ENCODE measurements at places on chromosomes 11 and 22.

- DNase-seq, result no peak
These were observed 44.5 kb downstream of the PDE3B start for GRCh38 chr11:14687943-14688627.

- DNase-seq, result no peak
These were observed 784.8 kb downstream of the KCNA4 start for GRCh38 chr11:29231991-29232390.

GRCh38 chr22:41947424-41948080, 600 bp upstream of the CENPM start:
- DNase-seq, result no peak

GRCh38 chr22:37273126-37273845, 9.0 kb upstream of the CYTH4 start:
- no peak for DNase-seq

GRCh38 chr11:73584831-73585230, 13.1 kb downstream of the FAM168A start:
- DNase-seq, result no peak

- no peak for DNase-seq
These were observed 69.3 kb downstream of the SHANK2 start for GRCh38 chr11:71182791-71183677.

DNA sequence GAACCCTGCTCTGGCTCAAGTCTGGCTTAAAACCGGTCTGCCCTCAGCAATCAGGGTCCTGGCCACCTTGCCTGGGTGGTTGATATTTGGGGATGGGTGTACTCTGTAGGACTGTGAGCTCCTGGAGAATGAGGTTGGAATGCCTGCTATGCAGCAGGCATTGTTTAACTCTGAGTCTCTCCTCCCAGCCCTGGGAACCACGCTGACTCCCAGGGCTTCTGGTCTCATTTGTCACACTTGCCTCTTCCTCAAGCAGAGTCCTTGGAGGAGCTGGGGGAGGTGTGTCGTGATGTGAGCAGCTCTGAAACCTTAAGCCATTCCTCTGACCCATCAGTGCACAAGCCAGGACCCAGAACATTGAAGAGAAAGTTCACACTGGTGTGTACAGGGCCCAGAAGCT, 340.1 kb downstream of the MN1 start:
- no peak for DNase-seq

DNA sequence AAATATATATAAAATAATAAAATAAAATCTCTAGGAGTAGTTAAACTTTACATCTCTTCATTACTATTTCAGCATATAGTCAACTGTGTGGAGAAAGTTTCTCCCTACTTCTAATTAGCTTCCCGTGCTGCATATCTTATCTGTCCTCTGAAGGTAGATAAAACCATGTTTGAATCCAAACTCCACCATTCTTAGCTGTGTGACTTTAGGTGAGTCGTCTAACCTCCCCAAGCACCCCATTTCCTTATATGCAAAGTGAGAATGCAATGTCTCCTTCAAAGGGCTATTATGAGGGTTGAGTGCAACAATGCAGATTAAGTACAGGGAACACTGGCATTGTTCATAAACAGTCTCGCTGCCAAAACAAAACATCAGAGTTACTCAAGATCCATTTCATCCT, 80.8 kb upstream of the DRD2 start:
- no peak for DNase-seq

DNA sequence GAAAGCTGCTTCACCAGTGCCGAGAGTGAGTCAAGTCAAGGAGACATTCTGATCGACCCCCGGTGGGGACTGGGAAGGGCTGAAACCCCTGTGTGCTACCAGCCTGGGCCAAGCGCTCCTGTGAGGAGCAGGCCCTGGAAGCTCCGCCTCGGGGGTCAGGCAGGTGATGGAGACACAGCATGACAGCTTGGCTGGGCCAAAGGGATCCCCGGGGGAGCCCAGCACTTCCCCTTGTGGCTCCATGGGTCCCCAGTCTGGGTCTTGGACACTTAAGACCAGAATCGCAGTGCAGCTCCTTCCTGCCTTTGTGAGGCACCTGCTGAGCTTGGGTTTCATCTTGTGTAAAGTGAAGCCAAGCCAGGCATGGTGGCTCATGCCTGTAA, 89.2 kb downstream of the MORC2 start:
- no peak for DNase-seq

- no peak for DNase-seq
These were observed 4.0 kb downstream of the ANO3 start for GRCh38 chr11:26335903-26336302.

GRCh38 chr11:118206391-118207031, 18.3 kb downstream of the JAML start:
- no peak for DNase-seq

DNA sequence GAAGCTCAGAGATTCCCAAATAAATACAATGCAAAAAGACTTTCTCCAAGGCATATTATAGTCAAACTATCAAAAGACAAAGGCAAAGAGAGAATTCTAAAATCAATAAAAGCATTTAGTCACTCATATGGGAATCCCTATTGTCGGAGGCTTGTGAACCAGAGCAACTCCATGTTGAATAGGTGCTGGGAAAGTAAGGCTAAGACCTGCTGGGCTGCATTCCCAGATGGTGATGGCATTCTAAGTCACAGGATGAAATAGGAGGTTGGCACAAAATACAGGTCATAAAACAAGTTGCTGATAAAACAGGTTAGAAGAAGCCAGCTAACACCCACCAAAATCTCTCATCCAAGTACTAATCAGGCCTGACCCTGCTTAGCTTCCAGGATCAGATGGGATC, 84.5 kb downstream of the JRKL start:
- DNase-seq, result no peak

DNA sequence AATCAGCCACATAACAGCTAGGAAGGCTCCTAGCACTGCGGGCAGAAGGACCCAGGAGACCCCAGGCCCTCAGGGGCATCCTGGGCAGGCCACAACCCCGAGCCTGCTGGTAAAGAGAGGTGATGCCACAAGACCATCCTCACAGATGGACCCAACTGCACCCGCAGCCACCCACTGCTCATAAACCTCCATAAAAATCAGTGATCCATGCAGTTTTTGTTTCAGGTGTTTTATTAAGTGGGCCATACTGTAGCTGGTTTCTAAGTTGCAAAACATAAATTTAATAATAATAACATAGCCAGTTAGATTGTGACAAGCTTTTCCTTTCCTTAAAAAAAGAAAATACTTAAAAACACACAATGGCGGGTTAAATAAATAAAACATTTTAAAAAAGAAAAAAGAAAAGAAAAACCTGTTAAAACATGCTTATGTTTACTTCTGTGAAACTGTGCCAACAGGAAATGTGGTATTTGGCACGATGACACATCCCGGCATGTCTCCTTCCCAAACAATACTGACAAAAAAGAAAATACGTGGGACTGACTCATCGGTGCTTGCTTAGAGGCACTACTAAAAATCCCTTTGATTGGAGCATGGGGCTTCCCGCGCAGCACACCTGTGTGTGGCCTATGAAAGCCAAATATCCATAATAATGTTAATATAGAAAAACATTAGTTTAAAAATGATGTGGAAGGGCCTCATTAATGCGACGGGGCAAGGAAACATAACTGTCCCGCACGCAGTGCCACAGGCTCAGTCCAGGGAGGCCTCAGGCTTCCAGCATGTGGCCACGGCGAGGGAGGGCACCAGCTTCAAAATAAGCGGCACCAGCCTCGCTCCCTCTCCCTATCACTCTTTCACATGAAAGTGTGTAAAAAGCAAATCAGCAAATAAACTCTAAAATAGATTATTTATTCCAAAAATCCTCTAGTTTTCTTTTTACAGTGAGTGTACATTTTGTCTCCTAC, 47.5 kb upstream of the SCUBE2 start:
- no peak for DNase-seq

DNA sequence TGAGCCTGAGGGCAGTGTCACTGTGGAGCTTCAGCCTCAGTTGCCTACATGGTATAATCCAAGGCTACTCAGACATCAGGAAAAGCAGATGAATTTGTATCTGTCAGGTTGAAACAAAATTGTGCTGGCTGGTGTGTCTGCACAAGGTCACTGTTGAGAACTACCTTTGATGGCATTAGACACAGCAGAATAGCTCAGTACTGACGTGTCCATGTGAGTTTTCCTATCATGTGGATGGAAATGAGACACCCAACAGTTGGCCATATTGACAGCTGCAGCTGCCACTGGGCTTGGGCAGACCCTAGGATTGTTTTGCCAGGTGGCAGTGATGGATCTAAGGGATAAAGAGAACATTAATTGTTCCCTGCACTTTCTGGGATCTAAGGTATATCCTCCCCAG, 15.8 kb downstream of the CCDC134 start:
- DNase-seq, result no peak

- no peak for DNase-seq
These were observed 6.0 kb downstream of the PNPLA5 start for GRCh38 chr22:43885786-43886185.
